ENCODE measurements at places on chromosomes 5 and 9.

DNA sequence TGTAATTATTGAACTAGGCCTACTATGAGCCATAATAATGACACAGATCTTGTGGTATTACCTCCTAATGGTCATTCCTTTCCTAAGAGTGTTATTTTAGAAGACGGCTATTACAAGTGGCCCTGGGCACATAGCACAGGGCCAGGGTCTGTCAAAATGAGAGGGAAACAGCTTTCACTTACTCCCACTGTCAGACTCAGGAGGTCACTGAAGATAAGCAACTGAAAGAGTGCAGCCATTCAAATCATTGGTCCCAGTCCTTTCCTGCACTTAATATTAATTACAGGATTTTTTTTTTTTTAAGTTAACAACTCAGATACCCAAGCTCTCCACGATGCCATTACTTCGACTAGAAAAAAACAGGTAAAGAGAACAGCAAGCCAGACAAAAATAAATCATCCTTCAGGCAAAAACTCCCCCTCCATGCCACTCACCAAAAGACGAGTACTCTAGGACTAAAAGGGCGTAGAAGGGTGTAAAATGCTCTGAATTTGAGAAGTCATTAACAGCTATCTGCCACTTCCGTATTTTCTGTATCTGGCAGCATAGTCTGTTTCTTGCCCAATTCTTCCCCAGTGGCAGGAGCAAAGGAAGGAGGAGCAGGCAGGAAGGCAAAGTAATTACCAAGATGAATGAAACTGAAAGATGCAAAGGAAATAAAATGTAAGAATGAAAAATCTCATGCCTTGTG lies 87.4 kb downstream of the ZNF608 start:
- no peak for DNase-seq

DNA sequence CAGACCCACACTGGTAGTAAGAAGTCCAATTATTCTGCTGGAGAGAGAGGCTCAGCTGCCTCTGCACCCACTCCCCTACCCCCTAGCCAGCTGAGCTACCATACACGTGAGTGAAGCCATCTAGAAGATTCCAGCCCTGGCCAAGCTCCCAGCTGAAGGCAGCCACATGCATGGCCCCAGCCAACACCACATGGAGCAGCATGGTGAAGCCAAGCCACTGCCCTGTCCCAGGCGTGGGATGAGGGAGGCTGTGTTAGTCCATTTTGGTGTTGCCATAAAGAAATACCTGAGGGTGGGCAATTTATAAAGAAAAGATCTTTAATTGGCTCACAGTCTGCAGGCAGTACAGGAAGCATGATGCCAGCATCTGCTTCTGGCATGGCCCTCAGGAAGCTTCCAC lies 20.0 kb upstream of the VDAC1 start:
- DNase-seq, result no peak

- no peak for DNase-seq
Measured at GRCh38 chr5:111963555-111963954, 206.6 kb upstream of the NREP start.

DNA sequence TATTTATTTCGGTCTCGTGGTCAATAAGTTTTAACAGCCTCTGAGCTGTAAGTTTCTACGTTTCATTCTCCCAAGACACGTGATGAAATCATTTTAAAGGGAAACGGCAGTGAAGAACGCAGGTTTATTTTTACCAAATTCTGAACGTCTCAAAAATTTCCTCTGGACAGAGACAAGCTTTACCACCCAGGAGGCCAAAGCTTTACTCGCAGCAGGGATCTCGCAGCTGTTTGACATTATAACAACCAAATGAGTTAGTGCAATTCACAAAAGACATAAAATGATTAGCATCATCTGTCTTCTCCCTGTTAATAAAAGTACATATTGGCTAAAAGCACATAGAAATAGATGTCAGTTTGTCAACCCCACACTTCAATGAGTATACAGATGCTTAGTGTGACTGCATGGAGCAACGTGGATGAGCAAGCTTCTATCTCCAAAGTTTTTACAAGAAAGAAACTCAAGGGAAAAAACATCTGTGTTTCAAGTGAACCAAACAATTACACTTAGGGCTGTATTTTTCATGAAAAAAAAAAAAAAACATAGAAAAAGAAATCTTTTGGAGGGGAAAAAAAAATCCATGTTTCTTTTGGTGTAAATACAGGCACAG lies 2.5 kb downstream of the SEMA5A start:
- DNase-seq, result no peak

DNA sequence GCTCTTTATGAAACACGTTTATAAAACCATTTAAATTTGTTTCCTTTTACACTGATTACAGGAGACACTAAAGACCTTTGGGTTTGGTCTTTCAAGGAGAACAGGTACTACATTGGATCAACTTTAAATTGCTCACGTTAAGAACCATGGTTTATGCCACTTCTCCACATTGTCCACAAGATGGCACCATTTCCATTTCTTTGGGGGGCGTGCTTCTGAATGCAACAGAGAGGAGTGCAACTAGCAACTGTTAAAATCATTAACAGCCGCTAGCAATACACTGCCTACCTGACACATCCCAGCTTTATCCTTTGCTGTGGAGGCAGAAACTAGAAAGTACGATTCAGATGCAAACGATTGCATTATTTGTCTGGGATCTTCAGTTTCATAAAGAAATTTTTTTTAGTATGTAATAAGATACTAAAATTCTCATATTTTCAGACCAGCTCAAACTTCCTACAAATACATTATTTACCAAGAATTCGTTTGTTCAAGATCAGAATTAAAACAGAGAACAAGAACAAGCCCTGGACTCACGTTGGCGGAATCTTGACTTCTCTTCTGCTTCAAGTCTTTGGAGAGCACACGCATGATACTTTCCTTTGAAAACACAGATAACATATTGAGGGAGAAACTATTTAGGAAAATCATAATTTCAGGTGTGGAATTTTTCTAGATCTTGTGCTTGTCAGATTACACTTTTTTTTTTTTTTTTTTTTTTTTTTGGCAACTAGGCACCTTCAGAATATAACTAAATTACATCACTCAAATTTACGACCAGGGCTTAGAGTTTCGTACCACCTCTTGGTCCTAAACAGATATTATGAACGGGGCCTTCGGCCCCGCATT lies 702 bp downstream of the CDC20B start:
- DNase-seq, result peak; percentile 78

- no peak for DNase-seq
Measured at GRCh38 chr5:95803271-95804148, 19.0 kb downstream of the GLRX start.

GRCh38 chr9:4306777-4307121 lies 6.9 kb upstream of the GLIS3 start:
- no peak for DNase-seq

DNA sequence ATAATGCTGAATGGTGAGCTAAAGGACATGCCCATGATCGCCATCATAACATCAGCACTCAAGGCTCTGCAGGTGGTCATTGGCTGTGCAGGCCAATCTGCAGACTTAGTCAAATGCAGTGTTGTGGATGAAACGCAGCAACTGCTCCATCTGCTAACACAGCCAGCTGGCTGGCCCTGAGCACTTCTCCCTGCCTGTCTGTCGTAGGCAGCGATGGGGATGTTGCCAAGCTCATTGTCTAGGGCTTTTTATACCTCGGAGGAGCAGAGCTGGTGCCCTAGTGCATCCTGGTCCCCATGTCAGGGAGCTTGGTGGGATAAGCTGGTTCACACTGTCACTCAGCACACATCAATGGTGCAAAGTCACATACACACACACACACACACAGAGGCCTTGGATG lies 189.4 kb downstream of the TENT4A start:
- DNase-seq, result no peak

DNA sequence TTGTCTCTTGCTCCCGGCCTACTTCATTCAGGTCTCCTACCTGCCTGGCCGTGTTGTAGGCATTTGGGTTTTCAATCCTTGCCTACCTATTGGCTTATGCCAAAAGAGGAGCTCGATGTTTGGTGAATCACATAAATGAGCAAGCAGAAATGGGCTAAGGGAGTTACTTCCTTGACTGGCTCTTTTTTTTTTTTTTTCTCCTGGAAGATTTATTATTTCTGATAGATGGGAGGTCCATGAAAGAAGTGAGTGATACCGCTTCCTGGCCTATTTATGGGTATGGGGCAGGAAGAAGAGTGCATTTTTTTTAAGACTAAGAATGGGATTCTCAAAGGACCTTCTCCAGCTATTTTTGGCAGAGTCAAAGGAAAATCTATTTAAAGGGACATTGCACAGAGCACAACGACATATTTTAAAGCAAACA lies 294.1 kb downstream of the ARHGAP26 start:
- DNase-seq, result peak; percentile 35

DNA sequence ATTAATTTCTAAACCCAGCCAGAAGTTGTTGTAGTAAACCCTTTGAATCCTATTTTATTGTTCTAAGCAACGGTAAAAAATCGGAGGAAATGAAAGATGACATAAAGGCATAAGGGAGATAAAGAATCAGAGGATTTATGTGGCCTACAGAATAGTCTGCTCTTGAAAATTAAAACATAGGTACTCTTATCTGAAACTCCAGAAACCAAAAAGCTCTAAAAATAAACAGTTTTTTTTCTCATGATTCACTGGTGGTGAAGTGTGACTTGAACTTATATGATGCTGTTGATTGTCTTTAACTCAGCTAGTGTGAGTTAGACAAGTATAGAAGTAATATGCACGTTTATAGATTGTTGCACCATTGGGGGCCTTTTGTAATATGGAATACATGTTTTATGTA lies 80.3 kb downstream of the HSD17B4 start:
- DNase-seq, result no peak

DNA sequence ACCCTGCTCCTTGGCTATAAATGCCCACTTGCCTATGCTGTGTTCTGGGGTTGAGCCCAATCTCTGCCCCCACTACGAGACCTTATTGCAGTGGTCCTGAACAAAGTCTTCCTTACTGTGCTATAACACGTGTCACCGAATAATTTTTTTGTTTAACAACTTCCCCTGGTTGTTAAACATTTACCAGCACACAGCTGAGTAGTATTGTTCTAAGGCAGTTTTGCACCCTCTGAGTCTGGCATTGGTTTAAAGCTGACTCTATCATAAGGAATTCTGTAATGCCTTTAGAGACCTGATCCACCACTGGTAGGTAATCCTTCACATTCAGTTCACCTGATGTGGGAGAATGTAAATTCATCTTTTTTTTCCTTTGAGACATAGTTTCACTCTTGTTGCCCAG lies 25.6 kb upstream of the ANKRD31 start:
- DNase-seq, result no peak

DNA sequence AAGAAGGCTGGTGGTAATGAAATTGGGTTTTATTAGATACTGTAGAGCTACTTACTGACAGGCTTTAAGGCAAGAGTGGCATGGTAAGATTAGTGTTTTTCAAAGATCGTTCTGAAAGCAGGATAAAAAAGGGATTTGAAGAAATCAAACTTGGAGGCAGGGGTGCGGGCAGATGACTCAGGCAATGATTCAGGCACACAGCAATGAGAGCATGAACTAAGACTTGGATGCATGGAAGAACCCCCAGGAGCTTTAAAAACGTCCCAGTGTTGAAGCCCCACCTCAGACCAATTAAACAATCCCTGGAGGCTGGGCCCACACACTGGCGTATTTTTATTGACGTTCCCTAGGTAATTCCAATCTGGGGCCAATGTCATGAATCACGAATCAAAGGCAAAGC lies 102.5 kb downstream of the SREK1 start:
- peak; percentile 45 for DNase-seq

DNA sequence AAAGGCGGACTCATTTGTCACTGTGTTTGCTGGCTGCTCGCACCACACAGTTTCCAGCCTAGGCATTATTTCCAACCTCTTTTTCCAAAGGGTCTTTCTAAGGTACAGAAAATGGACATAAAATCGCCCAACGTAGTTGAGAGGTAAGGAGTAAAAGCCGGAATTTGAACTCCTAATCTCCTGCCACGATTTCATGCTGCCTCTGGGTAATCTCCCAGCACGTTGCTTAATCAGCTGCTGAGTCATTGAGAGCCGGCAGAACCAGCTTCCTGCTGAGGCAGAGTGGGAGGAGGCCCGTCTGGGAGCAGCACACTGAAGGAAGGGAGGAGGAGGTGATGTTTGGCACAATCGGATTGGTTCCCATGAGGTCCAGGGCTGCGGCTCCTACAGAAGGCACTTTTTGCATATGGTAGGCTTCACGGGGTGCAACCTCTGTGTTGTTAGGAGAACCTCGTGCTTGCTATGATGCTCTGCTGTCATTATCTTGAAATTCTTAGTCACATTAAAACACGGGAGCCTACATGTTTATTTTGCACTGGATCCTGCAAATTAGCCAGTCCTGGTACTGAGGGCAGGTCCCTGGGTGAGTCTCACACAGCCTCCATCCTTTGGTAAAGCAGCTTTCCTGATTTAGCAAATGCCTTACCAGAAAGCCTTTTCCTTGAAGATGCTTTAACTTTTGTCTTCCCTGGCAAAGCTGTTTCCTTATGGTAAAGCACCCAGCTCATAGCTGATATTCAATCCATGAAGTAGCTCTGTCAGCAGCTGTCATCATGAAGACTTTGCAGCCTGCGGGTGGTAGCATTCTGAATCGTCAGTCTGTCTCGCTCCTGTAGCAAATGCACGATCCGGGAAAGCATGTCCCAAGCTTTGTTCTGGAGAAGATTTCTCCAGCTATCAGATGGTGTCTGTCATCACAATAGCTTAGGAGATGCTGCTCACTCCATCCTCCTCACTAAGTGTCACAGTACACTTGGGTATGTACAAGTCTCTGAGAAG lies 191.6 kb upstream of the MSX2 start:
- peak; percentile 92 for DNase-seq

- peak; percentile 61 for DNase-seq
Measured at GRCh38 chr5:10552183-10553143, 11.4 kb upstream of the ANKRD33B start.

- DNase-seq, result no peak
Measured at GRCh38 chr5:67530609-67531255, 334.1 kb upstream of the CD180 start.

GRCh38 chr9:113918697-113919350 lies 42.7 kb downstream of the ZNF618 start:
- no peak for DNase-seq

GRCh38 chr9:96510258-96510657 lies 60.3 kb downstream of the HABP4 start:
- no peak for DNase-seq

DNA sequence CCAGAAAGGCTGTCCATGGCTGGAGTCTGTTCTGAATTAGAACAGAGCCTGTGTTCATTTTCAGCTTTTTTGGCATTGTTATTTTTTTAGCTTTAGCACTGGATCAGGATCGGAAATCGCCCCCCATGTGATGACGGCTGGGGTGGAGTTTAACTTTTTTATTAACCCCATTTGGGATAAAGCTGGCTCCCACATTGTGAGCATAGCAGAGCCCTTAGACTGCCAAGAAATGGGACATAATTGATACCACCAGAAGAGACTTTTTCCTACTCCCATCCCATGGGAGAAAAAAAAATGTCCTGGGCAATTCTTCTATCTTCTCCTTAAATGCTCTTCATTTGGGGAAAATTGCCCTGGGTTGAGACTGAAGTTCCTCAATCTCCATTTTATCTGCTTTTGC lies 52.4 kb downstream of the SLIT3 start:
- no peak for DNase-seq

DNA sequence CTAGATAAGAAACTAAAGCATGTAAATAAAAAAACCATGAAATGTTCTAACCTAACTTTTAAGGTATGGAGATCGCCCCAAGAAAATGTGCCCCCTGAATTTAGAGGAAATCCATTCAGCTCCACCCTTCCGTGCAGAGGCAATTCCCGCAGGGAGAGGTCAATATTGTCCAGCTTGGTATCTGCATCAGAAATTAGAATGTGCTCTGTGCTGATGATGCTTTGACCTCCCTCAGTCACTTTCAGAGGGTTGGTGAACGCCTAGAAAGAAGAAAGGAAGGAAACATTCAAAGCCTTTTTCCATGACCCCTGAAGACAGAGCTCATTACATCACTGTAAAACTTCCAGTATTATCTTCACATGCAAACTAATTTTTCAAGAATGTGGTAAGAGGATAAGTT lies 91.0 kb downstream of the FREM1 start:
- DNase-seq, result no peak

Data from PC-3 (cell line).